SHP77 treated with DMSO at 0.1 percent for 48 hours (cell line): ENCODE measurements at places on chromosomes 11 and 22.

DNA sequence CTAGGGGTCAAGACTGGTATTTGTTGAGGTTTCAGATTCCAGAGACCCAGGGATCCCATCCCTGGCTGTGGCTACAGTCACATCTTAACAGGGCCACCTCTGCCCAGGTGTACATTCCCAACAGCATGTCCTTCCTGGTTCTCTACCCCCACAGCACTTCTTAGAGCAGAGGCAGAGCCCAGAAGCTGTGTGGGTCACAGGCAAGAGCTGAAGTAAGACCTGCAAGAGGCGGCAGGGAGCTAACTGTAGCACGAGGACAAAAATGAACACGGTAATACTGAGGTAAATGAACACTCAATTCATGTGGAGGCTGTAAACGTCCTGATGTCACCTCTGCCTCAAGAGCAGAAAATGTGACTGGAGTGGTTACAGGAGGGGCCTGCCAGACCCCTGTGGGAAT is 21.7 kb upstream of the RAPSN start:
- no peak for DNase-seq

DNA sequence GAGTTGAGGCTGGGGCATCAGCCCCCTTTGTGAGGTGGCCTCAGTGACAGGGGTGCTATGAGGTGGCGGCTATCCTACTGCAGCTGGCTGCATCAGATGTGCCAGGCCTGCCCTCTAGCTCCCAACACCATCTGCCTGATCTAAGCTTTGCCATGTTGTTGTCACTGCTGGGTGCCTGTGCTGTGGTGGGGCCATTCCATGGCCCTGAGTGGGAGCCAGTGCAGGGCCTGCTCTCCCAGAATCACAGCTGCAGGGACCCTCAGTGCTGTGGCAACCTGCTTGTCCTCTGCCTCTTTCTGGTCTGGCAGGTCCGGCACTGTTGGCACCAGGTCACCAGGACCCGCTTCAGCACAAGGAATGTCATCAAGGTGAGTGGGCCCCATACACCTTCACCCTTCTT is 1.8 kb upstream of the SNU13 start:
- DNase-seq = no peak

- DNase-seq = no peak
These were observed 970 bp upstream of the SPI1 start for GRCh38 chr11:47379317-47379716.

GRCh38 chr11:86551288-86552092 is 120.9 kb downstream of the ME3 start:
- DNase-seq = no peak

DNA sequence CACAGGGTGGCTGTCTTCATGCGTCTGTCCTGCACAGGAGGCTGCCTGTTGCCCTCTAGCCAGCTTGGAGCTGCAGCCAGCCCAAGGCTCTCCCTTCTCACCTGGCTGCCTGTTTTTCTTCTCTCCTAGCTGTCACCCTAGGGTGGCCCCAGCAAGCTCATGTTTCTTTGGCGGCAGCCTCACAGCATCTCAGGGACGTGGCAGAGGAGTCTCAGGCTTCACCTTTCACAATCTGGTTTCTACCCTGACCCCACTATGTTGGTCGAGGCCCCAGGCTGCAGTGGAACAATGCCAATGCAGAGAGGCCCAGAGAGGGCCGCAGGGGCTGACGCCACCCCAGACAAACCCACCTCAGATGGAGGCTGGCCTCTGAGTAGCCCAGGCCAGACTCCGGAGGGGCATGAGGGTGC is 2.5 kb upstream of the CLDN5 start:
- no peak for DNase-seq

GRCh38 chr11:65919573-65920371 is 546 bp downstream of the DRAP1 start:
- DNase-seq = no peak

- no peak for DNase-seq
These were observed 72.8 kb upstream of the IGLL5 start for GRCh38 chr22:22814666-22815396.

GRCh38 chr11:2400762-2401435 is 349 bp downstream of the TSSC4 start:
- DNase-seq = no peak

- DNase-seq = no peak
These were observed 9.7 kb upstream of the TXN2 start for GRCh38 chr22:36491155-36491554.

DNA sequence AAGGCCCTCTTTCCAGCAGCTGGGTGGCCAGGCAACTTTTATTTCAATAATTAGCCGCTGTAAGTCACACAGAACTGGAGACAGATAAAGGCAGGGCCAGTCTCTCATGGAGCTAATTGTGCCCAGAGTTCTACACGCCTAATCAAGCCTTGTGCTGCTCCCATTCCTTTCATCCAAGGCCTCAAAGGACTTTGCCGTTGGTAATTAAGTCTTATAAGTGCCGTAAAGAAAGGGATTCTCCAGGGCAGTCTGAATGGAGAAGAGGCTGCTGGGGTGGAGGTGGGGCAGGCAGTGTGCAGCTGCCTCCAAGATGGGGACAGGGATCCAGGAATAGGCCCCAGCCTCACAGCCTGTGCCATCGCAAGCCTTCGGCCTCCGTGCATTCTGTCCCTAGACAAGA is 357.9 kb downstream of the TENM4 start:
- no peak for DNase-seq

DNA sequence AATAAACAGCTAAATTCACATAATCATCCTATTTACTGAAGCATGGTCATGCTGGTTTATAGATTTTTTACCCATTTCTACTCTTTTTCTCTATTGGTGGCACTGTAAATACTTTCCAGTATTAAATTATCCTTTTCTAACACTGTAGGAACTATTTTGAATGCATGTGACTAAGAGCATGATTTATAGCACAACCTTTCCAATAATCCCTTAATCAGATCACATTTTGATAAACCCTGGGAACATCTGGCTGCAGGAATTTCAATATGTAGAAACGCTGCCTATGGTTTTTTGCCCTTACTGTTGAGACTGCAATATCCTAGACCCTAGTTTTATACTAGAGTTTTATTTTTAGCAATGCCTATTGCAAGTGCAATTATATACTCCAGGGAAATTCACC is 10.7 kb downstream of the RAG1 start:
- no peak for DNase-seq

GRCh38 chr11:36224209-36224882 is 64.9 kb downstream of the COMMD9 start:
- DNase-seq = no peak

DNA sequence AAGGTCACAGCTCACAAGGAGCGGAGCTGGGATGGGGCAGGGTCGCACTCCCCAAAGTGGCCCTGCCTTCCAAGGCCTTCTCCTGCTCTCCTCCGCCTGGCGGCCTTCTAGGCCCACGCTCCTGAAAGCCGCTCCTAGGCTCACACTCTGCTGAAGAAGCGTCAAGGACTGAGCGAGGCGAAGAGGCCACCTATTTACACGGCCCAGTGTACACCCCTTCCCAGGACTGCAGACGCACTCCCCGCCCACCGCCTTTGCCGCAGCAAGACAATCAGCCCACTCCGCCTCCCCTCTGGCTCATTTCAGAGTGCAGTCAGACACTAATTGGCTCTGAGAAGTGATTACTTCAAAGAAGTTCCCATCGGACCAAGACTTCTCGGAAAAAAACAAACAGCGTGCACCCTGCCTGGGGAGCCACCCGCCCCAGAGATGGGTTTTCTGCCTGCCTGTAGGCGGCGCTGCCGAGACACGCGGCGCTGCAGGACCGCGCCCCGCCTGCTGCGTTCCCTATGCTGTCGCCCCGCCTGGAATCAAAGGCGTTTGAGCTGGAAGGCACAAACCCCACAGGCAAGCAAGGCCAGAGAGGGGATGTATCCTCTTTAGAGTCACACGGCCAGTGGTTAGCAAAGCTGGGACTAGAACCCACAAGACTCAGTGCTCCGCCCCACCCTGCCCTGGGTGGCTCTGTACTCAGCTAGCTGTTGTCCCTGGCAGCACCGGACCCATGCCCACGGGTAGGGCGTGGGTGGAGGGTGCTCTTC is 414.8 kb downstream of the BUD13 start:
- DNase-seq = no peak

GRCh38 chr11:20844630-20845029 is 175.2 kb downstream of the NELL1 start:
- DNase-seq = peak; percentile 42

DNA sequence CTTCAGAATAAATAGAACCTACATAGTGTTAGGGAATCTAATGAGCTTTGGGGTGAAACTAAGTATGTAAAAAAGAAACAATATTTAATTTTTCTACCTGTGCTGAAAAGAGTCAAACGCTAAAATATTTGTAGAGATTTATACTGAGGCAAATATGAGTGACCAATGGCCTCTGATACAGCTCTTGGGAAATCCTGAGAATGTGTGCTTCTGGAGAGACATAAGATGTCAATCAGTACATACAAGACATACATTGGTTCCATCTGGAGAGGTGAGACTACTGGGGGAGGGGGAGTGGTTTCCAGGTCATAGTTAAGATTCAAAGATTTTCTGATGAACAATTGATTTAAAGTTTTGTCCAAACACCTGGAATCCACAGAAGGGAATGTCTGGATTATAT is 970 bp downstream of the ASRGL1 start:
- DNase-seq = no peak

- no peak for DNase-seq
These were observed 665.4 kb downstream of the KCNA4 start for GRCh38 chr11:29351301-29351873.

DNA sequence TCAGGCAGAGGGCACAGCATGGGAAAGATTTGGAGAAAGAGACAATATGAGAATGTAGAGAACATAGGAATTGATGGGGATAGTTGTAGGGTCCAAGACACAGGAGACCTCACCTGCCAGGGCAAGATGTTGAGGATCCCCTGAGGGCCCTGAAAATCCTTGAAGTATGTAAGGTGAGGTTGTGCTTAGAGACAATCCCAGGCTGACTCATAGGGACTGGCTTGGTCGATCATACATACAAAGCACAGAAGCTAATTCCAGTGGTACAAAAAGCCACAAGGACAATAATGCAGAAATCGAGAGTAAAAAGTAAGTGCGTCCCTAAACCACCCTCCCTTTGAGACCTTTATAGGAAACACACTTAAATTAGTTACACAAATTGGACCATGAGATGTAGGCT is 468.2 kb downstream of the MIAT start:
- DNase-seq = no peak

- DNase-seq = no peak
These were observed 3.1 kb upstream of the PGGHG start for GRCh38 chr11:285894-286220.

GRCh38 chr11:119907122-119907851 is 178.3 kb upstream of the NECTIN1 start:
- no peak for DNase-seq

DNA sequence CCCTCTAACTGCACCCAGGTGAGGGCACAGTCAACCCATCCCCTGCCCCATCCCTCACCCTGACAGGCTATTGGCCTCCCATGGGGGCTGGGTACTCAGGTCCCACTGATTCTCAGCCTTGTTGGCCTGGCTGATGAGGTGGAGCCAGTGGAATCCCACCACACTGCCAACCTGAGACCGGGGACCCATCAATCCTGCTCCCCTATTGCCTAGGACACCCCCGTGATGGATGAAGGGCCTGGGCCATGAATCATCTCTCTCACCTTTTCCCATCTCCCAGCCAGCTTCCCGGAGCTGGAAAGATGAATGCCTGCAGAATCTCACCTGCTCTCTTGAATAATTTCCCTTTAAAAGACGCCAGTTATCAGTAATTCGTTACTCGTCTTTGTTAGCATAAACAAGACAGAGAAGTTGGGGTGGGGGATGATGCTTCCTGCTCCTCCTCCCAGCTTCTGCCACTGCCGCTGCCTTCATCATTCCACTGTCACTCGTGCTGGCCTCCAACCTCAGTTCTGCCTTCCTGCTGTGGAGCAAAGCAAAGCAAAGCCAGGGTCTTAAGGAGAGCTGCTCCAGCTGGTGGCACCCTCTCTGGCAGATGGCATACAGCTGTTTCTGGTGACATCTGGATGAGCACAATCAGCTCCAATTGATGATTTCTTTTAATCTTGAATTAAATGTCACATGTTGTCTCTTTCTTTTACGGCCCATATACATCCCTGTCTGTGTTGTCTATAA is 204.0 kb upstream of the NECTIN1 start:
- no peak for DNase-seq

- no peak for DNase-seq
These were observed 12.6 kb downstream of the SERPIND1 start for GRCh38 chr22:20786536-20786979.

- DNase-seq = no peak
These were observed 16.7 kb upstream of the ZC3H12C start for GRCh38 chr11:110076371-110076965.

- no peak for DNase-seq
These were observed 17.7 kb downstream of the PHLDB1 start for GRCh38 chr11:118625036-118625690.

DNA sequence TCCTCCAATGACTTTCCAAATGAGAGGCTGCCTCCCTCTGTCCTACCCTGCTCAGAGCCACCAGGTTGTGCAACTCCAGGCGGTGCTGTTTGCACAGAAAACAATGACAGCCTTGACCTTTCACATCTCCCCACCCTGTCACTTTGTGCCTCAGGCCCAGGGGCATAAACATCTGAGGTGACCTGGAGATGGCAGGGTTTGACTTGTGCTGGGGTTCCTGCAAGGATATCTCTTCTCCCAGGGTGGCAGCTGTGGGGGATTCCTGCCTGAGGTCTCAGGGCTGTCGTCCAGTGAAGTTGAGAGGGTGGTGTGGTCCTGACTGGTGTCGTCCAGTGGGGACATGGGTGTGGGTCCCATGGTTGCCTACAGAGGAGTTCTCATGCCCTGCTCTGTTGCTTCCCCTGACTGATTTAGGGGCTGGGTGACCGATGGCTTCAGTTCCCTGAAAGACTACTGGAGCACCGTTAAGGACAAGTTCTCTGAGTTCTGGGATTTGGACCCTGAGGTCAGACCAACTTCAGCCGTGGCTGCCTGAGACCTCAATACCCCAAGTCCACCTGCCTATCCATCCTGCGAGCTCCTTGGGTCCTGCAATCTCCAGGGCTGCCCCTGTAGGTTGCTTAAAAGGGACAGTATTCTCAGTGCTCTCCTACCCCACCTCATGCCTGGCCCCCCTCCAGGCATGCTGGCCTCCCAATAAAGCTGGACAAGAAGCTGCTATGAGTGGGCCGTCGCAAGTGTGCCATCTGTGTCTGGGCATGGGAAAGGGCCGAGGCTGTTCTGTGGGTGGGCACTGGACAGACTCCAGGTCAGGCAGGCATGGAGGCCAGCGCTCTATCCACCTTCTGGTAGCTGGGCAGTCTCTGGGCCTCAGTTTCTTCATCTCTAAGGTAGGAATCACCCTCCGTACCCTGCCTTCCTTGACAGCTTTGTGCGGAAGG is 2.9 kb downstream of the APOC3 start:
- DNase-seq = no peak

DNA sequence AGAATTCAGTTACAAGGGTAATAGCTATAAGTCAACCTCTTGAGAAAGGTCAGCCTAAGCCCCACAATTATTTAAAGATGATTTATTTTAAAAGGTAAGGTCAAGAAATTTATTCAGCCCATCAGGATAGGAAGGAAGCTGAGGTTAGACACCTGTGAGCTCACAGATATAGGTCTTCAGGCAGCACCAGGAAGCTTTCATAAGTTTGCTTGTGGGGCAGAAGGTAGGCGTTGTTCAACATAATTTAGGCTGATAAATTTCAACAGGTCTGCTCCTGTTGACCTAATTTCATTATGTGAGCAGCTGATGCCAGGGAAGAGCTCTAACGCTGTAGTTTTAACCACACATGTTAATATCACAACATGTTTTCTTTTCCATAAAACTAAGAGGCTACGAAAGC is 118.1 kb upstream of the APOA1 start:
- DNase-seq = no peak

GRCh38 chr11:65575568-65576231 is at the start of gene EHBP1L1:
TSS of gene EHBP1L1 (plus strand) at chr11:65576053. CDS start at chr11:65576303, 250 bp downstream.
- DNase-seq = no peak
